NCI-H1092 treated with DMSO at 0.1 percent for 48 hours (cell line): ENCODE measurements at places on chromosomes 2 and 18.

GRCh38 chr2:127107622-127107999 lies 657 bp upstream of the BIN1 start:
- DNase-seq, result peak; percentile 44

DNA sequence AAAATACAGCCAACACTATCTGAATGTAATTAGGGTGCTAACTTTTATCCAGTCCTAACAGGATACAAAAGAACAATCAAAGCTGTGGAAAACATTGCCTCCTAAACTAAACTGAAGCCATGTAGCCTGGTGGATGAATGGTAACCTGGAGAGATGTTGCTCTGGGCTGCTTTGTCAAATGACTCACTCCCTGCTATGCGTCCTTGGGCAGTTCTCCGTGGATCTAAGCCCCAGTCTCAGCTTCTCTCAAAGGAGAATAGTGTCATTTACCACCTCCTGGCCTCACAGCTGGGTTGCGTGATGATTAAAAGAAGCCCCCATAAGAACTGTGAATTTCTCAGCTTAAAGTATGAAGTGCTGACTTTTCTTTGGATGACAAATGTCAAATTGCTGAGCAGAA lies 203.7 kb downstream of the ICOS start:
- no peak for DNase-seq

- no peak for DNase-seq
Observed at GRCh38 chr2:9805435-9806297, 37.6 kb upstream of the TAF1B start.

DNA sequence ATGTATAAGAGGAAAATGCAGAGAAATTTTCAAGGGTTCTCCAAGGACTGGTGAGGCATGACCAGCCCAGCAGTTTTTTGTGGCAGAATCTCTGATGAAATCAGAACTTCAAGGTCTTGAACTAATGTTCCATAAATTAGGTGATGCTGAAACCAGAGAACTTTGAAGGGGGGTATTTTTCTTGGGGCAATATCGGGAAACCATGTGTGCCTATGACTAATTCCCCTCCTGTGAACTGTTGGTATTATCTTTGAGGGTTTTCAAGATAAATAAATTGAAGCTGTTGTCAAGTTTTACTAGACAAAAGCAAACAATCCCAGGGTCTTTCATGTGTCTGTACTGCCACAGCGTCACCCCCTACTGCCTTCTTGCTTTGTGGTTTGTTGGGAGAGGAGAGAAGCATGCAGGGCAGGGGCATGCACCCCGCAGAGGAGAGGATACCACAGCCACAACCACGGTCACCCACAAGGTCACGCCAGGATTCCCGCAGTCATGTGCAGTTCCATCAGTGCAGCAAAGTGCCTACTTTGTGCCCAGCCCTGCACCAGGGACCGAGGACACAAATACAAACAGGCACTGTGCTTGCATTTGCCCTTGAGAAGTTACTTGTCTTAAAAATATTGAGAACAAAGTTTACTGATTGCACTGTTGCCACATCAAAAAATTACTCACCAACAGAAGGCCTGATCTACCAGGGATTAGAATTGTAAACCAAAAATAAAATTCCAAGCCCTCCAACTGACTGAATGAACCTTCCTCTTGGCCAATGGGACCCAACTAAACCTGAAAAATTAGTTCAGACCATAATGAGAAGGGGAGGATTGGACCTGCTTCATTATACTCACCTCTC lies 413.3 kb upstream of the TRIB2 start:
- no peak for DNase-seq

DNA sequence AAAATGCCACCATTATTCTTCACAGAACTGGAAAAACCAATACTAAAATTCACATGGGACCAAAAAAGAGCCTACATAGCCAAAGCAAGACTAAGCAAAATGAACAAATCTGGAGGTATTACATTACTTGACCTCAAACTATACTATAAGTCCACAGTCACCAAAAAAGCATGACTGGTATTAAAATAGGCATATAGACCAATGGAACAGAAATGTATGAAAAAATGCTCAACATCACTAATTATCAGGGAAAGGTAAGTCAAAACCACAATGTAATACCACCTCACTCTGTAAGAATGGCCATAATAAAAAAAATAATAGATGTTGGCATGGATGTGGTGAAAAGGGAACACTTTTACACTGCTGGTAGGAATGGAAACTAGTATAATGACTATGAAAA lies 158.6 kb downstream of the CDH2 start:
- DNase-seq, result no peak
